ENCODE measurements at places on chromosomes 1 and 21.
A peak's percentile ranks its signal among the peaks of the same experiment; 100 is the strongest.

GRCh38 chr1:229336345-229336744, 6.5 kb downstream of the CCSAP start:
- DNase-seq = no peak

DNA sequence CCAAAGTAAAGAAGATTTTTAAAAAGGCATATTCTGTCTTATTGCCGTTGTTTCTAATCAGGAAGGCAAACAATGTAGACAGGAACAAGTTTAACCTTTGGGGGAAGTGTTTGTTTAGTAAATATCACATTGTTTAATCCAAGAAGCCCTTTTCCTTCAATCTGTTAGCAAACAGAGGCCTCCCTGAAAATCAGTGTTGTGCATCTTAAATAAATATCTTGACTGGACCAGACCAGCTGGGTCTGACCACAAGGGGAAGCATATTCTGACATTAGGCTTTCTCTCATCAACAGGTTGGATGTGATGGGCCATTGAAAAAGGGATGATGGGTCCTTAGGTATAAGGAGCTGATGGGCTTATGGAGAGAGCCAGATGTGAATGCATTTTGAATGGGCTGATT, 81.8 kb upstream of the SGIP1 start:
- no peak for DNase-seq

DNA sequence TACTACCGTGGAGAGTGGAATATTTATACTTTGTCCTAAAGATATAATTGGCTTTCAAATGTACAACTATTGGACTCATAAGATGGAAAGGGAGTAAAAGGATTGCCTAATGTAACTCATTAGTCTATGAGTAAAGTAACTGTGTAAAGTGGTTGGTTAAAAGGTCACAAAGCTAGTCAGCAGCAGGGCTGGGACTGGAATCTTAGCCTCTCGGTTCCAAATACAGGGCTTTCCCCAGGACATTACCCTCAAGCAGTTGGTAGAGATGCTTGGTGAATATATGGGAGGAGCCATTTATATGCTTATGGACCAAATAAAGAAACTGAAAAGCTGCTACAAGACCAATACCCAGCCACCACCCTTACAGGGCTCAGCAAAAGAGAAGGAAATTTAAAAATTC, 283.7 kb downstream of the HLX start:
- DNase-seq = peak; percentile 78

DNA sequence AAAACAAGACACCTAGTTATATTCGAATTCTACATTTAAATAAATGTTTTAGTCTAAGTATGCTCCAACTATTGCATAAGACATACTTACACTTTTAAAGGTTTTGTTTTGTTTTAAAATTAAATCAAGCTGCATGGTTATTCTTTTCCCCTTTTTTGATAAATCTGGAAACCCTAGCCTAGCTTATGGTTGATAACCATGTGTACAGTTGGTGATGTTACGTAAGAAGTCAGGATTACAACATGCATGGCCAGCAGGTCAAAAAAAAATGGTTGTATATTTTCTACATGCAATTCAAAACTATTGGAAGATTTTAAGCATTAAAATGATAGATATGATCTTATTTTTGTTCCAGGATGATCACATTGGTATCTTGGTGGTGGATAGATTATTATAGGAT, 1600.6 kb downstream of the PLA2G4A start:
- peak; percentile 7 for DNase-seq

DNA sequence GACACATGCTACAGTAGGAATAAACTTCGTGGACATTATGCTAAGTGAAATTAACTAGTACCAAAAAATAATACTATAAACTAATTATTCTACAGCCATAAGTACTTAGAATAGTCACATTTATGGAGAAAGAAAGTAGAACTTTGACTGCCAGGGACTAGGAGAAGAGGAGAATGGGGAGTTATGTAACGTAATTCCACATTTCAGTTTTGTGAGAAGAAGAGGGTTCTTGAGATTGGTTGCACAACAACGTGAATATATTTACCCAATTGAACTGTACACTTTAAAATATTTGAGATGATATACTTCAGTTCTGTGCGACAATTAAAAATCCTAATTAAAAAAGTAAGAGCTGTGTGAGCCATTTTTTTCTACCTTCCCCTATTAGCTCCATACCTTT, 1412.9 kb downstream of the PLA2G4A start:
- no peak for DNase-seq

GRCh38 chr1:22925111-22925510, 47.6 kb downstream of the LACTBL1 start:
- no peak for DNase-seq
